ENCODE measurements at places on chromosomes 11 and 22.

GRCh38 chr22:20628081-20628939 is 120.9 kb downstream of the MED15 start:
- no peak for DNase-seq

DNA sequence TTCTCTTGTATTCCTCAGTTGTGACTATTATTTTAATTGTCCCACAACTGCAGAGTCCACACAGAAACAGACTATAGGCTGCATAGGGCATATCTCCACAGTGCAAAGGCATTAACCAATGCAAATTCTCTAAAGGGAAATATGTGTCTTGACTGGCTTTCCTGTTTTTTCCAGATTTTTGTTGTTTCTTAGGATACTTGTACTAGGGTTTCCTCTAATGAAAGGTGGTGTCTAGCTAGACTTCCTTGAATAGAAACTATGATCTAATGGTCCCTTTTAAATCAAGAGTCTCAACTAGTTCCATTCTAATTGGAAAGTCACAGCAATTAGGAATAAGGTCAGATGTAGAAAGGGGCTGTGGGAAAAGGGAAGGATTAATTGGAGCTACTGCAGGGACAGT is 37.6 kb downstream of the SLC36A4 start:
- no peak for DNase-seq

DNA sequence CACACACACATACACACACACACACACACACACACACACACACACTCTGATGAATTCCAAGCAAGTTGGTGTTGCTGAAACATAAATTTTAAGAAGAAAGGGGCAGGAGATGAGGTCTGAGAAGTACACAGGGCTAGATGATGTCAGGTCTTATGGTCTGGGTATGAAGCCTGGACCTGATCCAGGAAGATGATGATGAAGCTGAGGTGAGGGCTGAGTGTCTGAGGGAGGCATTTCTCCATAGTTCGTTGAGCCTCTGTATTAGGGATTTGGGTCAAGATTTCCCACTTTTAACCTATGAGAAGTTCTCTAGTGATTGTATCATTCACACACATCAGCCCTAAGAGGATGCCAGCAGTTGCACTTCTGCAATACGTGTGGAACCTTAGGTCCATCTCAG is 32.6 kb downstream of the KREMEN1 start:
- no peak for DNase-seq

- DNase-seq = no peak
These were observed at the start of gene ZDHHC8 for GRCh38 chr22:20131597-20131858. ZDHHC8 (plus strand) TSS chr22:20131804; CDS start chr22:20131948, 144 bp downstream.

DNA sequence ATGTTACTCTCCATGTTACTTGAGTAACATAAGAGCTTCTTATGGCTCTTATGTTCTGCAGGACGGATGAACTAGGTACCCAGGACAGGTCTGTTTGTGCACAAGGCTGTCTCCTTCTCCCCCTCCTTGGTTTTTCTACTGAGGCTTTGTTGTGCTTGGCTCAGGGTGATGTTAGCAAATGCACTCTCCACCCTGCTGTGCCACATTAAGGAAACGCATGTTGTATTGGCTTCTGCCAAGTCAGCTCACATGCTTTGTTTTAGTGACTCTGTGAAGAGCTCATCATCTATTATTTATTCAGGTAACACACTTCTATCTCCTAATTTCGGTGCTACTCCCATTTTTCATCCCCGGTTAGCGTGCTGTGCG is 108.3 kb downstream of the PTPRJ start:
- no peak for DNase-seq

DNA sequence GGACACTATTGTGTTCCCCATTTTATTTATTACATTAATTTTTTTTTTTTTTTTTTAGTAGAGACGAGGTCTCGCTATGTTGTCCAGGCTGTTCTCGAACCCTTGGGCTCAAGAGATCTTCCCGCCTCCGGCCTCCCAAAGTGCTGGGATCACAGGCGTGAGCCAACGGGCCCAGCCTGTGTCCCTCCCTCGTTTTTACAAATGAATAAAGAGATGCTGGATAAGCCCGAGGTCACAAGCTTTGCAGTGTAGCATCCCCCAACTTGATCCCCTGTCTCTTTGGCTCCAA is 297 bp upstream of the MTFP1 start:
- no peak for DNase-seq

DNA sequence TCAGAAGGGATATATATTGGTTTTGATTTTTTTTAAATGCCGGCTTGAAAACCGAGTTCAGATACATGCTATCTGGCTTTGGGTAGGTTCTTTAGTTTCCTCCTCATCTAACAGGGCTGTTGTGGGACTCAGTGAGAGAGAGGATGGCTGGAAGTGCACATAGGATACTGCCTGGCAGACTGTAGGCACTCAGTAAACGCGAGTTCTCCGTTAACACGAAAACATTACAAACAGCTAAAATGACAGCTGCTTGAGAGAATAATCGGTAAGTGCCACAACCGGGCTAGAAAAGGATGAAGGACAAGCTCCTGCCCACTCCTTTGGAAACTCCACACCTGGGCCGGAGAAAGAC is 369 bp downstream of the XRRA1 start:
- no peak for DNase-seq

DNA sequence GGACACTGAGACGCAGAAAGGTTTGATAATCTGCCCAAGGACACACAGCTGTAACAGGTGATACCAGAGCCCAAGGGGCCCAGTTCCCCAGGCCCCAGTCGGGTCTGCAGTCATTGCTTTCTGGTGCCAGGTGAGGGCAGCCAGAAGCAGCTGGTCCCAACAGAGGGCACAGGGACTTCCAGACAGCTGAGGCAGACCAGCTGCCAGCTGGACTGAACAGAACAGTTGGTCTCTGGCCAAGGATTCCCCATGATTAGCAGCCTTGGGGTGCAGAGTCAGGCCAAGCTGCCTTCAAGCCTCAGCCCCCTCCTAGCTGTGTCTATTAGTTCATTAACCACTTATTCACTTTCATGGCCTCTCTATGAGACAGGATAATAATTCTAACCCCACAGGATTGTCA is 105.6 kb downstream of the RRAS2 start:
- DNase-seq = no peak

- no peak for DNase-seq
These were observed 3.7 kb upstream of the SIK2 start for GRCh38 chr11:111598559-111598958.

GRCh38 chr11:125925247-125925740 is 20.6 kb upstream of the VSIG10L2 start:
- no peak for DNase-seq

GRCh38 chr11:2524446-2525165 is 79.8 kb downstream of the KCNQ1 start:
- DNase-seq = no peak

GRCh38 chr11:108871152-108871551 is 206.3 kb downstream of the DDX10 start:
- no peak for DNase-seq

GRCh38 chr22:41062146-41062545 is 30.2 kb upstream of the EP300 start:
- no peak for DNase-seq

DNA sequence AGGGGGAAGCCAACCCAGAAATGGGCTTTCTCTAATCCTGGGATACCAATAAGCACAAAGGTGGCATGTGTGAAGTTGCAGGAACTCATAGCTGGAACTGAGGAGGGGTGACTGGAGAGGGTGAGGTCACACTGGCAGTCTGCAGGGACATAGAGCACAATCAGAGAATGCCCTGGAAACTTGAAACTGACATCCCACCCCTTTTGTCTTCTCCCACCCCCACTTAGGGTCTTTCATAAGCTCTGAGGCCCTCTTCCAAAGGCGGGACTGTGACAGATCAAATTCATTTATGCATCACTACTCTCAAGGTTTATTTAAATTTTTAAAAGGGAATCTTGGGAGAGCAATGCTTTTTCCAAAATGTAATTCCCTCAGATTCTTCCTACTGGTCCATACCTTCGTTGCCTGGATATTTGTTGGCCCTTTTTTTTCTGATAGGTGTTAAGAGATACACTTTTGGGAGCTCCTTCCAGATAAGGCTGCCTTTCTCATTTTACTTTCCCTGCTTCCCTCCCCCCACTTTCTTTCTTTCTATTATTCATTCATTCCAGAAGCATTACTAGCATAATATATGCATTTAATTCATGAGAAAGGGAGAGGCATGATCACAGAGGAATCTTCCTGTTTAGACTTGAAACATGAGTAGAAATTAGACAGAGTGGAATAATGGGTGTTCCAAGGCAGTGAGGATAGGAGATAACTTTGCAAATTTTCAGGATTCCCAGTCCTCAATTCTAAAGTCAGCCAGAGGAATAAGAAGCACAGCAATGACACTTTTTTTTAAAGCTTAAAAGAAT is 14.8 kb downstream of the OR51E2 start:
- no peak for DNase-seq

- no peak for DNase-seq
These were observed 20.7 kb upstream of the CHORDC1 start for GRCh38 chr11:90243534-90243933.

GRCh38 chr11:102985850-102986249 is 30.3 kb upstream of the MMP13 start:
- DNase-seq = no peak

GRCh38 chr11:61737131-61737530 is 15.3 kb upstream of the MYRF start:
- DNase-seq = no peak

DNA sequence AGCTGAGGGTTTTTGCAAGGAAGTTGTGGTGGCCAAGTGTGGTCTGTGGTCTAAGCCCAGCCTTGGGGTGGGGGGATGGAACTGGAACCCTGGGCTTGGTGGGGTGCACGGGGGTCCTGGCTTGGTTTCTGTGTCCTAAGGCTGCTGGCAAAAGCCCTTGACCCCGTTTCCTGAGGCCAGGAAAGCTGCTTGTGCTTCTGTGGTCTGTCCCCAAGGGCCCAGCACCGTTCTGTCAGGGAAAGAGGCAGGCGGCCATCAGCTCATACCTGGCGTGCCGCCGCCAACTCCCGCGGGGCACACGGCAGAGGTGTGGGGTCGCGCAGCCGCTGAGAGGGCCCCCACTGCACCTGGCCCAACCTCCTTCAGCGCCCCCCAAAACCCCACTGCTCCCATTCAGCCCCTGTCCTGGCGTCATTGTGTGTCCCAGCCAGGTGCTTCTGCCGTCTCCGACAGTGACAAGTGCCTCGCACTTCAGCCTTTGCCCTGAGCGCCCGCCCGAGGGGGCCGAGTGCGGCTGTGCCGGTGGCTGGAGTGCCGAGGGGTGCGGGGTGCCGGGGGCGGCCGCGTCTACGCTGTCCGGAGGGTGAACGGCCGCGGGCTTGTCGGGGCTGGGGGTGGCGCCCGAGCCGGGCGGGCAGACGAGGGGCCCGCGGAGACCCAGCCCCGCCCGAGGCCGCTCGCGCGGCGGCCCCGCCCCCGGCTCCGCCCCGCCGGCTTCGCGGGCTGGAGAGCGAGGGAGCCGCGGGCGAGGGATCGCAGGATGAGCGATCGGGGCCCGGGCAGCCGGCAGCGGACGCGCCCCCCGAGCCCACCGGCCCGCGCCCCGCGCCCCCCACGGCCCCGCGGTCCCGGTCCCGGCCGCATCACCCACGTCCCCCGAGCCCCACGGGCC is at the start of gene CNIH2:
CNIH2 (plus strand) TSS at position 705 of the 892 bp plus-strand sequence. CDS start 282 bp downstream, outside the sequence.
- DNase-seq = no peak

DNA sequence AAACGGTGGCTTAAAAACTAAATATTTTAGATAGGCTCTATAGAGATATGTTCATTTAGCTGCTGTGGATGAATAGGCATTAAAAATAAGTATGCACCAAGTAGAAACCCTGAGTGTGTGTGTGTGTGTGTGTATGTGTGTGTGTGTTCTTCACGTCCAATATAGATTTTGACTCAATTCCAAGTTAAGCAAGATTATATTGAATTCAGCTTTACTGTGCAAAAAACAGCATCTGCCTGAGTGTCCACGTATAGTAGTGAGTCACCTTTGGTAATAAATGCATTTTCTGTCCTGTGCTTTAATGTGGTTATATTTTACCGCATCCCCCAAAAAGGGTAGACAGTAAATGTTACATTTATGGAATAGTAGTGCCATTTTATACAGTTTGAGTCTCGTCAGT is 71.2 kb downstream of the PDHX start:
- no peak for DNase-seq

- DNase-seq = no peak
These were observed 6.6 kb downstream of the PAX6 start for GRCh38 chr11:31804312-31805036.

DNA sequence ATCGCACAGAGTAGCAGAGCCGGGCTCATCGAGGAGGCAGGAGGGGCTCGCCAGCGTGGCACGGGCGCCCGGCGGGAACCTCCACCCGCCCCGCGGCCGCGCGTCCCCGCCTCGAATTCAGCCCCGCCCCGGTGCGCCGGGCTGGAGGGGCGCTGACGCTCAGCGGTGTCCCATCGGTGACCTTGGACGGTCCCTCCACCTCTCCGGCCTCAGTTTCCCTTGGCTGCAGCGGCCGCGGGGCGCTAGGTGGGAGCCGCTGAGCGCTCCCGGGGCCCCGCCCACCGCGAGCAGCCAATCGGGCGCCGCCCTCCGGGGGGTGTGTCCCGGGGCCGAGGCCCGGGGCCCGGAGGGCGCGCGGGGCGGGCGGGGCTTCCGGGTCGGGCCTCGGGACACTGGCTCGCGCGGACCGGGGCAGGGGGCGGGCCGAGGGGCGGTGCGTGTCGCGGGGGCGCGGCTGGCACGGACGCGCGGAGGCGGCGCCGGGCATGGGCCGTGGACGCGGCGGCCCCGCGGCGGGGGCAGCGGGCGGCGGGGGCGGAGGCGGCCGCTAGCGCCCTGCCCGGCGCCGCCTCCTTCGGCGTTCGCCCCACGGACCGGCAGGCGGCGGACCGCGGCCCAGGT is at the start of gene PPARA:
PPARA (plus strand) TSS at position 493 of the 621 bp plus-strand sequence. CDS start 47,858 bp downstream, outside the sequence.
- DNase-seq = peak; percentile 88

GRCh38 chr11:126411971-126412381 is 56.5 kb downstream of the ST3GAL4 start:
- DNase-seq = no peak

DNA sequence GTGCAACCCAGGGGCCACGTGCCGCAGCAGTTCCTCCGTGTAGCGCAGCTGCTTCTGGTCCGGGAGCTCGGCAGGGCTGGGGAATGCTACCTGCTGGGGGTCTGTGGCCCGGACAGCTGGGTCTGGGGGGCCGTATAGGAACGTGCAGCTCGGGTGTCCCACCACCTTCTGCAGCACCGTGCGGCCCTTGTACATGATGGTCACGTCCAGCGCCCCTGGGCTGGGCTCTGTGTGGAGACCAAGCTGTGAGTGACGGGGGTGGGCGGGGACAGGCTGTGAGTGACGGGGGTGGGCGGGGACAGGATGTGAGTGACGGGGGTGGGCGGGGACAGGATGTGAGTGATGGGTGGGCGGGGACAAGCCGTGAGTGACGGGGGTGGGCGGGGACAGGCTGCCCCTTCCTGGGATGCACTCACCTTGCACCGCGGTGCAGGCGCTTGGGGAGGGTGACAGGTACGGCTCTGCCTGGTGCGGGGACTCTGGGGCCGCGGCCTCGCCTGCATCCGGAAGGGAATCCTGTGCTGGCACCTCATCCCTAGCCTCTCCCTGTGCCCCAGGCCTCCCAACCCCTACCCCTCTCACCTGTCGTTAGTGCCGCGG is 2.3 kb downstream of the IRF7 start:
- no peak for DNase-seq
